ENCODE measurements at places on chromosomes 11 and 22. TPM values are rescaled to one million over a fixed set of nuclear protein-coding genes. Genes with fewer than 3 reads are reported as not detected.

Gene SNX32
- total RNA-seq, result not detected

Gene CHRM1
- 8.9 TPM for total RNA-seq

Gene CPT1A
- total RNA-seq, result 61.7 TPM

Gene BLID
- total RNA-seq, result not detected

Gene MS4A3
- total RNA-seq, result not detected

Gene C11orf97
- not detected for total RNA-seq

Gene SCN3B
- total RNA-seq, result 2.2 TPM

Gene PKP3
- total RNA-seq, result 141 TPM

Gene CLMP
- total RNA-seq, result 46.7 TPM

Gene ANO9
- total RNA-seq, result 40.2 TPM

Gene POU2AF2
- not detected for total RNA-seq

Gene ESAM
- 9.8 TPM for total RNA-seq

- DNase-seq, result no peak
- H3K27me3 ChIP-seq, result no peaks in the 10 kb centered on the region
- no peak overlapping the region for H3K4me3 ChIP-seq
- peaks cover 32% of the 10 kb centered on the region for H3K36me3 ChIP-seq
- H3K27ac ChIP-seq, result no peak overlapping the region
Observed at GRCh38 chr11:20042811-20043341, 117.4 kb downstream of the DBX1 start.

DNA sequence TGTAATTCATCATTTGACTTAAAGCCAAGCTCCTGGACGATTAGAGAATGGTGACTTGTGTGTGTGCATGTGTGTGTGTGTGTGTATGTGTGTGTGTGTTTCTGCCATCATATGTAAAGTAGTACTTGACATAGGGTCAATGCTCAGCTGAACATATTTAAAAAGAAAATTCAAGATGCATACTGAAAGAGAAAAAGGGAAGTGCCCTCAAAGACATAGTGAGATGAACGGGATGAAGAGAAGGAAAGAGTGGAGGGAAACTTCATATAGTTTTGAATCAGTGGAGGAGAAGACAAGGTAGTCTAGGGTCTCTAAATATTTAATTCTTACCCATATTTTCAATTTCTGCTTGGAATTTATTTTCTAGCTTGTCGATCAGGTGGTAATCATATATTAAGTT, 4.0 kb downstream of the TCN1 start:
- H3K27ac ChIP-seq, result no peak overlapping the region

GRCh38 chr11:36452961-36453360, 57.1 kb downstream of the TRAF6 start:
- peaks cover 19% of the 10 kb centered on the region for H3K4me1 ChIP-seq
- no peaks in the 10 kb centered on the region for H3K27me3 ChIP-seq
- no peaks in the 10 kb centered on the region for H3K36me3 ChIP-seq

DNA sequence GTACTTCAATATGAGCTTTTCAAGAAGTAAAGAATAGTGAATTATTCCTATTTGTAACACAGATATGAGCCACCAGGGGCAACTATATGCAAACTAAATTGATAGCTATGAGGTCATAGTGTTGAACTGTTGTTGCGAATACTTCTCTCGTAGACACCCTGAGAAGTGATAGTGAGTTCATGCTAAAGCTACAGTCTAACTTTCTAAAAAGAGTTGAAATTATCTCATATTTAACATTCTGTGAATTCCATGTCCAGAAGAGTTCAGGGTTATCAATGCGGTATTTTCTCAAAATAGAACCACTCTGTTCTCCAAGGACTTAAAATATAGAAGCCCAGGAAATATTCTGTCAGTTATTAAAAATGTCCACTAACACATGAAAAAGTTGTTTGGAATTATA, 185.4 kb downstream of the AASDHPPT start:
- no peaks in the 10 kb centered on the region for H3K27me3 ChIP-seq
- no peak overlapping the region for H3K4me3 ChIP-seq
- H3K36me3 ChIP-seq, result no peaks in the 10 kb centered on the region
- H3K4me1 ChIP-seq, result no peaks in the 10 kb centered on the region
- no peak overlapping the region for H3K27ac ChIP-seq

DNA sequence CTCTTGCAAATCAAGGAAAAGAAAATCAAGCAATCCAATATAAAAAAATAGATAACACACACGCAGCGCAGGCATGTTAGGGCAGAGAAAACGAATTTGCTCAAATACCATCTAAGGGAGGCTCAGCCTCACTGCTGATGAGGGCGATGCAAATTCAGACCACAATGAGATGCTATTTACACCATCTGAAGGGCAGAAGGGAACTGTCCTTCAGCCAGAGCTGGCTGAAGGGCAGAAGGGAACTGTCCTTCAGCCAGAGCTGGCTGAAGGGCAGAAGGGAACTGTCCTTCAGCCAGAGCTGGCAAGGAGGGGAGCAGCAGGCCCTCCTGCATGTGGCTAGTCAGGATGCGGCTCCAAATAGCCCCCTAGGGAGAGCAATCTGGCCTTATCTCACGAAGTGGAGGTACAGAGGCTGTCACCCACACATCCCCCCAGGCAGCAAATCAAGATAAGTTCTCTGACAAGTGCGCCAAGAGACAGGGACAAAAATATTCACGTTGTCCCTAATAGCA, 7.6 kb upstream of the SLC39A13 start:
- H3K27me3 ChIP-seq, result no peaks in the 10 kb centered on the region
- peak overlapping the region; percentile 85 for H3K27ac ChIP-seq
- peak overlapping the region; percentile 62 for H3K4me3 ChIP-seq
- no peak for DNase-seq

DNA sequence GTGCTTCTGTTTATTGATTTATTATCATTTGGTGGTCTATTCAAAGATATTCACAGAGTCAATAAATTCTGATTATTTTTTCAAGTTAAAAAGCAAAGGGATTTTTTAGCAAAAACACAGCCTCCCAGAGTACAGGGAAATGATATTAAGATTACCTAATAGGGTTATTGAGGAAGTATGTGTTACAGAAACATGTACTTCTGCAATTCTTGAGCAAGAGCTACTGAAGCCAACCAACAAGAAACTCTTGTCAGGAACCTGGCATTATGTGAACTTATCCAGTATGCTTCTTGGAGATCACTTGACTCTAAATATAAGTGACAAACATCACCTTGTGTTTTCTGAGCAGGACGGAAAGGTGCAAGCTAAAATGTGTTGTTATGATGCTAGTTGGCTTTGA, 42.0 kb upstream of the CARD18 start:
- no peaks in the 10 kb centered on the region for H3K4me1 ChIP-seq
- no peak overlapping the region for H3K4me3 ChIP-seq
- DNase-seq, result no peak
- H3K27me3 ChIP-seq, result no peaks in the 10 kb centered on the region

- no peaks in the 10 kb centered on the region for H3K27me3 ChIP-seq
- no peak overlapping the region for H3K4me3 ChIP-seq
- peak; percentile 73 for DNase-seq
- H3K4me1 ChIP-seq, result no peaks in the 10 kb centered on the region
Observed at GRCh38 chr22:36052505-36052941, 23.9 kb upstream of the RBFOX2 start.

DNA sequence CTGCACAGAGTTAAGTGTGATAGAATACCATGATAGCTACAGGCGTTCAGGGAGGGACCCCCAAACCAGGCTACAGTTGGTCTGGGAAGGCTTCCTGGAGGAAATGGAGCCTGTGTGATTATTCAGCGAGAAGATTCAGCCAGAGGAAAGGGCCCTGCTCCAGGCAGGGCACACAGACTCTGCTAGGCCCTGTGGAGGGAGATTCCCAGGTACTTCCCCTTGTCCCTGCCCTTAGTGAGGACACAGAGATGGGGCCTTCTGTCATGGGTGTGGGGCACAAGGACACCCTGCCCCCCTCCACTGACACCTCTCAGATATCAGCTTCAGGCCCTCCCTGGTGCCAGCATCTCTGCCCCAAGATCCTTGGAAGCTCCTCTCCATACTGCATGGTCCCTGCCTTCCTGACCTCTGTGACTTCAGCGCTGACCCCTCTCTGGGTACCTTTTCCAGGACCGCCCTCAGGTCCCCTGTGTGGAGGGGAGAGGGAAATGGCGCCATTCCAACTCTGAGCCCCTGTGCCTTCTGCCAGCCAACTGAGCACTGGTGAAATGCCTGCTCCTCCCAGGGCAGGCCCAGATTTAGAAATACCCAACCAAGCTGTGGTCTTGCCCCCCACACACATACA, 12.6 kb upstream of the POU2F3 start:
- no peak for DNase-seq
- peak overlapping the region; percentile 61 for H3K27ac ChIP-seq
- H3K36me3 ChIP-seq, result peaks cover 30% of the 10 kb centered on the region
- no peak overlapping the region for H3K4me3 ChIP-seq
- H3K27me3 ChIP-seq, result peaks cover 4% of the 10 kb centered on the region
- peaks cover 17% of the 10 kb centered on the region for H3K4me1 ChIP-seq

GRCh38 chr11:74703211-74703610, 28.0 kb downstream of the CHRDL2 start:
- H3K4me1 ChIP-seq, result peaks cover under 1% of the 10 kb centered on the region
- no peaks in the 10 kb centered on the region for H3K27me3 ChIP-seq
- H3K4me3 ChIP-seq, result no peak overlapping the region
- DNase-seq, result no peak

DNA sequence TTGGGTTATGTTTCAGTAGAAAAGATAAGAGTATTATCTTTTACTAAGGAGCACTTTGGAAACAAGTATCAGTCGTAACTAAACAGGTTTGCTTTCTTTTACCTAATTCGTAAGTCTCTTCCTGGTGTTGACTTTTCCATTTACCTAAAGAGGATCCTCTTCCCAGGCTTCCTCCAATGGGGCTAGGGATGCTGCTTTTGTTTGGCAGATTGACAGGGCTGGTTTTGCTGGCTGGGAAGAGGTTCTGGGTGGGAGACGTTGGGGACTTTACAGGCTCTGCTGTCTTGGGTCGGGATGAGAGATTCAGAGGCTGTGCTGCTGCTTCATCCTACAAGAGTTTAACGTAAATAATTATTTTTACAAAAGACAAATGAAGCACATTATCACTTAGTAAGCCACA, 306.7 kb downstream of the SOX6 start:
- H3K36me3 ChIP-seq, result no peaks in the 10 kb centered on the region
- H3K27me3 ChIP-seq, result no peaks in the 10 kb centered on the region
- H3K4me1 ChIP-seq, result no peaks in the 10 kb centered on the region
- H3K4me3 ChIP-seq, result no peak overlapping the region
- no peak for DNase-seq
- no peak overlapping the region for H3K27ac ChIP-seq

GRCh38 chr11:105790840-105791239, 181.0 kb downstream of the GRIA4 start:
- DNase-seq, result no peak
- H3K4me3 ChIP-seq, result no peak overlapping the region
- no peaks in the 10 kb centered on the region for H3K27me3 ChIP-seq
- no peaks in the 10 kb centered on the region for H3K36me3 ChIP-seq
- no peaks in the 10 kb centered on the region for H3K4me1 ChIP-seq

DNA sequence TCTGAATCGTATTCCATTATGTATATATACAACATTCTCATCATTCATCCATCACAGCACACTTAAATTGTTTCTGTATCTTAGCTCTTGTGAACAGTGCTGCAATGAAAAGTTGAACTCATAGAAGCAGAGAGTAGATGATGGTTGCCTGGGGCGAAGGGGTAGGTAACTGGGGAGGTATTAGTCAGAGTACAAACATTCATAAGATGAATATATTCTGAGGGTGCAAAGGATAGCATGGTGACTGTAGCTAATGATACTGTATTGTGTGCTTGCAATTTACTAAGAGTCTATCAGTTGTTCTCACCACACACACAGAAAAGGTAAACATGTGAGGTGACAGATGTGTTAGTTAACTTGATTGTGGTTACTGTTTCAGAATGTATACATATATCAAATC, 12.6 kb upstream of the RFPL2 start:
- H3K4me1 ChIP-seq, result no peaks in the 10 kb centered on the region
- no peak for DNase-seq
- no peaks in the 10 kb centered on the region for H3K27me3 ChIP-seq
- no peak overlapping the region for H3K27ac ChIP-seq

Measured in stomach (tissue), 19 donors.